ENCODE measurements at places on chromosomes 5 and 9.
A peak's percentile ranks its signal among the peaks of the same experiment; 100 is the strongest.

GRCh38 chr5:72363166-72363802 lies 43.1 kb downstream of the PTCD2 start:
- DNase-seq = no peak

DNA sequence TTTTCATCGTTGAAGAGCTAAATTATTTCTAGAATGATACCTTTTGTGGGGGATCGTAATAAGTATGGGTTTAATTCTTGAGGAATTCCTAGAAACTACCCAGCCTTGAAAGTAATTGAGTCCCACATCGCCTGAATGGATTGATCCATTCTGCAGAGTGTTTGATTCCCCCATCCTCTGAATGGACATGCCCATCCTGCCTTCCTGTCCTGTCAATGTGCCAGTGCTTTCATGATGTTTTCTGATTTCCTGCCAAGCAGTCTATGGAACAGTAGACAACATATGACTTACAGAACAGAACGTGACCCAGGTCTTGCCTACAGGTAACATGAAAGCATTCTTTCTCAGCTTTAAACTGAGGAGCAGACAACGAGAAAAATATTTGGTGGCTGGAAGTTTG lies 319.2 kb downstream of the DRD1 start:
- DNase-seq = no peak

DNA sequence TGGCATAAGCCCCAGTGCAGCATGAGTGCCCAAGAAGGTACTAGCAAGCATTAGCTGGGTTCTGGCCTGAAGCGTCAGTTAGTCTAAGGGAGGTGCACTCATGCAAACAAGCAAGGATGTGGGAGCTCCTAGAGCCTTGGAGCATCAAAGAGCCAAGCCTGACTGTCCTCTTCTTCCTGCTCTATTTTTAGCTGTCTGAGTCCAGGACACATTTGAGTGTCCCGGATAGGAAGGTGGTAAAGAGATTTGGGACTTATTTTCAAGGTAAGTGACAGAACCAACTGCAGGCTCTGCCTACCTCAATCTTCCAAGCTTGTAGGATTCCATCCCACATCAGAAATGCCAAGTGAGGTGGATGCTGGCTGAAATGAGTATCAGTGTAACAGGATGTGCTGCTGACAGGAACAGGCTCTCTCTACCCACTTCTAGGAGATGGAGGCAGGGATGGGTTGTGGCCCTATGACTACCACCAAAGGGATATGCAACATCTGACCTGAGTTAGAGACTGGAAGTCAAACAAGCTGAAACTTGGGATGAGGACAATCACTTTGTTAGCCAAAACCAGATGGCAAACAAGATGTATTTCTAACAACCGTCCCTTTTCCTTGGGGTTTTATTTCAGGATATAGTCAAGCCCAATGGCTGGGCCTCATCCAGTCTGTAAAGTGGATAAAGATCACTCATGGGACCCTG lies 15.1 kb downstream of the MACROH2A1 start:
- DNase-seq = no peak

DNA sequence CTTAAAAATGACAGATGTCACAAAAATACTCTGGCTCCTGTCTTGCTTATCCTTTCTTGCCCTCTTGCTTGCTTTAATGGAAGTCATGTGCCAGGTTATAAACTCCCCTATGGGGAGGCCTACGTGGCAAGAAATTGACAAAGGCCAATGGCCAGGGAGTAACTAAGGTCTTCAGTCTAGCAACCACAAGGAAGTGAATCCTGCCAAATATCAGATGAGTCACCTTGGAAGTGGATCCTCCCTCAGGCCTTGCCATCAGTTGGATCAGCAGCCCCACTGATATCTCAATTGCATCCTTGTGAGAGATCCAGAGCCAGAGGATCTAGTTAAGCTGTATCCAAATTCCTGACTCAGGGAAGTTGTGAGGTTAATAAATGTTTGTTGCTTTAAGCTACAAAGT lies 82.8 kb downstream of the CAAP1 start:
- DNase-seq = no peak

GRCh38 chr9:113694912-113695311 lies 181.2 kb upstream of the ZNF618 start:
- no peak for DNase-seq

- DNase-seq = no peak
These were observed 380.5 kb downstream of the RAB3C start for GRCh38 chr5:58963361-58963760.

GRCh38 chr9:74824654-74825053 lies 63.1 kb downstream of the TRPM6 start:
- DNase-seq = no peak

DNA sequence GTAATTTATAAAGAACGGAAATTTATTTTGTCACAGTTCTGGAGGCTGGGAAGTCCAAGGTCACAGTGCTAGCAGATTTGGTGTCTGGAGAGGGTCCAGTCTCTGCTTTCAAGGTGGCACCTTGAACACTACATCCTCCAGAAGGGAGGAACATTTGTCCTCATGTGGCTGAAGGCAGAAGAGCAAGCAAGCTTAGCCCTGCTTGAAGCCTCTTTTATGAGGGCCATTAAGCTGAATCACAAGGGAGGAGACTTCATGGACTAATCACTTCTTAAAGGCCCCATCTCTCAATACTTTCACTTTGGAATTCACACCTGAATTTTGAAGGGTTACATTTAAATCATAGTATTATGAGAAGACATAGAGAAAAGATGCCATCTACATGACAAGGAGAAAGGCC lies 215.4 kb upstream of the NFIL3 start:
- DNase-seq = no peak

DNA sequence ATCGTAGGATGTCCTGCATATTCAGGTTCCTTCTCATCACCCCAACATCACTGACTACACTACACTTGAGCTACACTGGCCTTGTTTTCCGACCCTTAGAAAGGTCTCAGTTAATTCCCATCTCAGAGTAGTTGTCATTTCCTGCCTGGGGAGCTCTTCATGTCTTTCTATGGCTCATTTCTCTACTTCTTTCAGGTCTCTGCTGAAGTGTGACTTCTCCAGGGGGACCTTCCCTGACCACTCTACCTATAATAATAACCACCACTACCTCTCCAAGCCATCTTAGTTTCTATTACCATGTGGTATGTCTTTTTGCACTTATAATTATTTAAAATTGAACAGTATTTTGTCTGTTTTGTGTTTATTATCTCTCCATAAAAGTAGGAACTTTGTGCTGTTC lies 113.2 kb downstream of the STARD4 start:
- no peak for DNase-seq

DNA sequence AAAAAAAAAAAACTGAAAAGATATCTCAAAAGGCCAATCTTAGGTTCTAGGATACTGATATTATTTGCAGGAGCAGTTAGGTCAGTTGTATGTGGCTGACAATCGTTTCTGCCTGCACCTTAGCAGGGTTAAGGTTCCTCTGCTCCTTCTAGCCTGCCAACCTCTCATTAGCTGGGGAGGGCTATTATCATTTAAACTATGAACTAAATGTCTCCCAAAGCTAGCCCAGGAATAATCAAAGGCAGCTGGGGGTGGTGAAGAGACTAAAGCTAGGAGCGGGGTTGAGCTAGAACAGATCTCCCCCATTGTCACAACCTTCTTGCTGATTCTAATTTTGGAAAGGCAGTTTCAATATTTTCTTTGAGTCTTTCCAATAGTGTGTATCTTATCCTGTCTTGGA lies 99.9 kb downstream of the ICE1 start:
- DNase-seq = no peak

DNA sequence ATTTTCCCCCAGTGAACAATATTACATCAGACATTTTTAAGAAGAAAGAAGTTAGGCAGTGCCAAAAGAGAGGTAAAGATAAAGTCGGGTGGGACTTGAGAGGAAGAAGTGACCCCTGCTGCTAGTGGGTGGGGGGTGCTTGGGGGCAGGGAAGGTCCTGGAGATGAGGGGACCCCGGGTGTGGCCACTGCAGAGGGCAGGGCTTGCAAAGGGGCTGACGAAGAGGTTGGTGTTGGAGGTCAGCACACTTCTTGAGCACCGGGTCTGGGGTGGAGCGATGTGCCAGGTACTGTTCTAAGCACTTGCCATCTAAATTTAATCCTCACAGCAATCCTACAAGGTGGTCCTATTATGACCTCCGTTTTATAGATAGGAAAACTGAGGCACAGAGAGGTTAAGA lies 62.0 kb downstream of the AMBP start:
- no peak for DNase-seq

- DNase-seq = no peak
These were observed 43.1 kb downstream of the CAMK2A start for GRCh38 chr5:150246429-150246828.

DNA sequence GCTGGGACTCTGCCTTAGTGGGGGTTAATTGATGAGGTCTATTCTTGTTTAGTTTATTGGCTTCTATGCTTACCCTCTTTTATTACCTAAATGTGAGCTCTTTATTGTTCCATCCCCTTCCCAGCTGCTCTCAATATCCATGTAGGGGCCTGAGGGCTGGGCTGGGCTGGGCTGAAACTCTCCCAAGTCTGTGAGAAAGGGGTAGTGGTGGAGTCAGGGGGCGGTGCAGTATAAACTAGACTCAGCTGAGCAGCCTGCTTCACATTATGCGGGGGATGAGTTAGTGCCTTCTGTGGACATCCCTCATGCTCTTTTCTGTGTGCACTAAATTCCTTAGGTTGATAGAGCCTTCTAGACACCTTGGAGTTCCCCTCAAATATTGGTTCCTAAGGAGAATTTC lies 451.8 kb upstream of the PTGER4 start:
- DNase-seq = no peak

GRCh38 chr5:5854087-5854486 lies 431.6 kb downstream of the ICE1 start:
- DNase-seq = no peak

- DNase-seq = peak; percentile 79
These were observed 7.5 kb upstream of the ERAP2 start for GRCh38 chr5:96868603-96869371.

DNA sequence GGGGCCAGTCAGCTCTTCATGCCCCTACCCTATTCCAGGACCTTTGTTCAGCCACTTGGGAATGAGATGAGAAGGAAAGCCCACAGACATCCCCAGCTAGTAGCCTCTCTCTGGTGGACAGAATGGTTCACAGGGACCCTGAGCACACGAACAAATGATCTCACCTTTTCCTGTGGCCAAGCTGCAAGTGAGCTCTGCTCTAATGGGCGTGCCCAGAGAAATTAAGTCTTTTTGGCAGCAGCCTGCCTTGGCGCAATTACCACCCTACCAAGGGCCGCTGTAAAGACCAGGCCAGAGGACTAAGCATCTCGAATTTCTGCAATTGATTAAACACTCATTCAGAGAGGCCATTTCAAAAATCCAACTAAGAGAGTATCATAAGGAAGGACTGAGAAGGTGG lies 56.0 kb downstream of the WHRN start:
- no peak for DNase-seq

- DNase-seq = no peak
These were observed 48.3 kb upstream of the TCERG1 start for GRCh38 chr5:146398826-146399225.

- DNase-seq = no peak
These were observed 1146.9 kb downstream of the EFNA5 start for GRCh38 chr5:106523852-106524251.

DNA sequence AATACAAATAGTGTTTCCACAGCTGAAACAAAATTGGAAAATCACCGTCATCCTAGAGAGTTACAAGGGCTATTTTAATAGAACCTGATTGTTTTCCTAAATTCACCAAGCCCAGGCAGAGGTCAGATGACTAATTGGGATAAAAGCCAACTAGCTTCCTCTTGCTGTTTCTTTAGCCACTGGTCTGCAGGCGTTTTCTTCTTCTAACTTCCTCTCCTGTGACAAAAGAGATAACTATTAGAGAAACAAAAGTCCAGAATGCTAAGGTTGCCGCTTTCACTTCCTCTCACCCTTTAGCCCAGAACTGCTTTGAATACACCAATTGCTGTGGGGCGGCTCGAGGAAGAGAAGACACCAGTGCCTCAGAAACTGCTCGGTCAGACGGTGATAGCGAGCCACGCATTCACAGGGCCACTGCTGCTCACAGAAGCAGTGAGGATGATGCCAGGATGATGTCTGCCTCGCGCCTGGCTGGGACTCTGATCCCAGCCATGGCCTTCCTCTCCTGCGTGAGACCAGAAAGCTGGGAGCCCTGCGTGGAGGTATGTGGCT lies at the start of gene TLR4:
Gene TLR4, plus strand, starts transcription at position 380 of the 552 bp plus-strand sequence. Its CDS starts 70 bp downstream, at position 450.
- peak; percentile 30 for DNase-seq

DNA sequence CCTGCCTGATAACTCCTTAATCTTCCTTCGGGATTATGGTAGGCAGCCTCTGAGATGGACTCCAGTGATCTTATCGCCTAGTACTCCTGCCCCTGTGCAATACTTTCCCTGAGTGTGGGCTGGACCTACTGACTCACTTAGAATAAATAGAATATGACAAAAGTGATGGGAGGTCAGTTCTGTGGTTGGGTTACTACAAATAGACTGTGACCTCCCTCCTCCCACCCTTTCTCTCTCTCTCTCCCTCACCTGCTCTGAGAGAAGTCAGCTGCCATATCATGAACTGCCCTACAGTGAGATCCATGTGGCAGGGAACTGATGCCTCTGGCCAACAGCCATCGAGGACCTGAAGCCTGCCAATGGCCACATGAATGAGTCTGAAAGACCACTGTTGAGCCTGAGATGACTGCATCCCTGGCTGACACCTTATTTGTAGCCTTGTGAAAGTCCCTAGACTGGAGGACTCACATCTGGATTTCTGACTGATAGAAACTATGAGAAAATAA lies 31.7 kb downstream of the NRG2 start:
- no peak for DNase-seq

- DNase-seq = no peak
These were observed 117.4 kb downstream of the CCDC171 start for GRCh38 chr9:15670246-15670645.

- DNase-seq = no peak
These were observed 100.4 kb downstream of the DAB2IP start for GRCh38 chr9:121751686-121752445.

- no peak for DNase-seq
These were observed 9.1 kb downstream of the ZDHHC12 start for GRCh38 chr9:128714586-128715435.

- DNase-seq = no peak
These were observed 113.3 kb downstream of the MTREX start for GRCh38 chr5:55421074-55421529.

DNA sequence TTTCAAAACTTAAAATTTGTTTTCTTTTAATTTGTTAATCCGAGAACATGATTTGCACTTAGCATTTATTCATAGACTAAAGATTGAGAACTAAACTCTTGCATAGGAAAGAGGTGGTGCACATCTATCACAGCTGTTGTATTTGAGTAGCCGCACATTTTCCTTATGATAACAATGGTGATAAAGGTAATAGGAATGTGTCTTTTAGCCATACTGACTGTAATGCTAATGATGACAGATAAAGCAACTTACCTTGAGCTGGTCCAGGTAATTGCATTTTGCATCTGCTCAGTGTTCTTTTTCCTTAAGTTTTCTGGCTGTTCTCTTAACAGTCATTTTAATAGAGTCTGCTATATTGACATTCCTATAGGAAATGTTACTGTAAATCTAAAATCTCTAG lies 19.0 kb downstream of the PHAX start:
- no peak for DNase-seq

Data from CD4-positive, alpha-beta T cell treated with Interleukin-17A for 1 hour (primary cell).